Stimulated activated CD8-positive, alpha-beta memory T cell treated with anti-CD3 and anti-CD28 coated beads, Interleukin-15, amount 100 ng/mL, for 1 hour (primary cell): ENCODE measurements at places on chromosomes 1 and 21.

- no peak for DNase-seq
Measured at GRCh38 chr1:56191369-56191768, 388.0 kb downstream of the PLPP3 start.

DNA sequence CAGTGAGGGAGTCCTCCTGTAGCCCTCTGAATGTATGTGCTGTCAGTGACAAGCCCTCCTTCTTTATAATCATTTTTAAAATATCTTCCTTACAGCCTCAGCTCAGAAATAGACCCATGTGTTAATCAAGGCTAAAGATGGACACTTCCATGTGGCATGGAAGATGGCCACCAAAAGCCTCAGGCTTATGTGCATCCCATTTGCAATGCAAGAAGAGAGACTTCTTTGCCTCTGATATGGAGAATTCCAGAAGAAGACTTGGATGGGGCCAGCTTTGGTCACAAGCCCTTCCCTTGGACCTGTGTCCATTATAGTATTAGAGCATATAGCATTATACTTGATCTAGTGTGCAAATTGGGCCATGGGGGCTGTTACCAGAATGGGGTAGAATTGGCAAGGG, 18.5 kb downstream of the CCDC185 start:
- no peak for DNase-seq

GRCh38 chr1:7350804-7351203, 420.3 kb upstream of the VAMP3 start:
- DNase-seq: no peak

GRCh38 chr1:201718346-201719202, 110.4 kb upstream of the IPO9 start:
- no peak for DNase-seq

DNA sequence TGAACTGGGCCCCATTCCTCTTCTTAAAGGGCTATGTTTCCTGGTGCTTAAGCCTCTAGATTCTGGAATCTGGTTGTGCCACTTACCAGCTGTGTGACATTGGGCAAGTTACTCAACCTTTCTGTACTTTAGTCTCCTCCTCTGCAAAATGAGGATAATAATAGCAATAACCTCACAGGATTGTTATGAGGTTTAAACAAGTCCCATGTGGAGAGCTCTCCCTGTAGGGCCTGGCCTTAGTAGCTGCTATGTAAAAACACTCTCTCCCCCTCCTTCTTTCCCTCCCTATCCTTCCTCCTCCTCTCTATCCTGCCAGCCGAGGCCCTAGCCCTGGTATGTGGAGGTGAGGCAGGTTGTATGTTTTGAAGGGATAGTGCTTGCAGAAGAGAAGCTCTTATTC, 8.2 kb upstream of the PEAR1 start:
- no peak for DNase-seq

DNA sequence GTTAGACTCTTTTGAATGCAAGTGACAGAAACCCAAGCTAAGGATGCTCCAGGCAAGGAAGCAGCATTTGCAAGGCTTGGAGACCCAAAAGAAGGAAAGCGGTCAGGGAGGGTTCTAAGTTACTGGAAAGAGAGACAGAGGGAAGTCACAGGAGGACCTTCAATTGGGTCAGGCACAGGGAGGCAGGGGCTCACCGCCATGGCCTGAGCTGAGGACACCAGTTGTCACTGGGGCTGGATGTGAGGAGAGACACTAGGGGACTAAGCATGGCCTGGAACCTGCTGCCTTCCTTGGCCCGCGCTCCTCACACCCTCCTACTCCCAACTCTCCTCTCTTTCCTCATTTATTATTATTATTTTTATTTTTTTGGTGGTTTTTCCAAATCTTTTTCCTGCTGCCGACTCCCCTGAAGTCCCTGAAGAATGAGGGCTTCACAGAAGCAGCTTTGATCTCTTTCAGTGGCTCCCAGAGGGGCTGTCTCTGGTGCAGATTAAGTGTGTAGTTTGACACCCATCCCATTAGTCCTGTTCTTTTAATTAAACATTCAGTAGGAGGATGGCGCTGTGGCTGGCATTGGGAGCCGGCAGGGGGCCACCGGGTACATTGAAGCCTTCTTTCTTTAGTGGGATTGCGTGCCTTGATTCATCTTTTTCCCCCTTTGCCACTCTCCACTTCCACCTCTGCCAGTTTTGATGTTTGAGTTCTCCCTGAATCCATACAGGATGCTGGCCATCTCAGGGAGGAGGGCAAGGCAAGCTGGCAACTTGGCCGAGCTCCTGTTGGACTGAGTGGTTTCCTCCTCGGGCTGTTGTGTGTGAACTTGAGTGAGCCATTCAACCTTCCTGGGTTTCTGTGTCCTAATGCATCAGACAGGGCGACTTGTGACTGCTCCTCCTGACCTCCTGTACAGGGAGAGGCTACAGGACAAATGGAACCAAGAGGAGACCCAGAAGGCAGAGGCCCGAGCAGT, 59.3 kb downstream of the MDM4 start:
- DNase-seq: no peak

GRCh38 chr1:912740-913301, 10.9 kb upstream of the SAMD11 start:
- DNase-seq: no peak

DNA sequence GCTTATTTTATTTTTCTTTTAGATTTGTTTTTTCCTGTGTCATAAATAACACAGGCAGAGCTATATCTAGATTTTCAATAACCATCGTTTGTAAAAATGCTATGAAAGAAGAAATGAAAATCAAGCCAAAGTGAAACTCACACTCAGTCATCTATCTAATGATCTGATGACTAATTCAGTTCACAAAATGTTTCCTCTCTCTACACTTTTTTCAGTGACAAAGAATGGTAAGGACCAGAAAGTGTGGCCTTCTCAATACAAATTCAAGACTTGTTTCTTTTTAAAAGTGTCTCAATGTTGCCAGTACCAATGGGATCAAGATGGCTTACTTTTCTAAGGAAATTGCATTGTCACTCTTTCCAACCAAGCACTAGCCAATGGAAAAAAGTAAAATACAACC, 282.8 kb upstream of the PKN2 start:
- DNase-seq: no peak

- no peak for DNase-seq
Measured at GRCh38 chr21:30194701-30195299, 21.1 kb downstream of the CLDN8 start.

- no peak for DNase-seq
Measured at GRCh38 chr1:87915771-87916170, 587.1 kb downstream of the LMO4 start.

DNA sequence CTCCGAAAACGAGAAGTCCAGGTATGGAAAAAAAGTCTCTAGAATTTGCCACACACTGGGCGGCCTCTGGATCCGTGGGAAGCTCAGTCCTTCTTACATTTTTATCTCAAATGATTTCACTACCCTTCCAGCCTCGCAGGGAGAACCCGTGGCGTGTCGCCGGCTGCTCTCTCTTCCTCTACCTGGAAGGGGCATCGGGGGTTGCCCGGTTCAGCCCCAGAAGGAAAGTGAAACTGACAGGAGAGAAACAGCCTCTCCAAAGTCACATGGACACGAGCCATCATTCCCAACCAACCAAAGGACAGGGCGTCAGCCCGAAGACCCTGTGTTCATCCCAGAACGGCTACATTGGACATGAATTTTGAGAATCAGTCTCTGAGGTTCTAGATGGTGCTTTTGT, 182.5 kb downstream of the ADSS2 start:
- DNase-seq: no peak

DNA sequence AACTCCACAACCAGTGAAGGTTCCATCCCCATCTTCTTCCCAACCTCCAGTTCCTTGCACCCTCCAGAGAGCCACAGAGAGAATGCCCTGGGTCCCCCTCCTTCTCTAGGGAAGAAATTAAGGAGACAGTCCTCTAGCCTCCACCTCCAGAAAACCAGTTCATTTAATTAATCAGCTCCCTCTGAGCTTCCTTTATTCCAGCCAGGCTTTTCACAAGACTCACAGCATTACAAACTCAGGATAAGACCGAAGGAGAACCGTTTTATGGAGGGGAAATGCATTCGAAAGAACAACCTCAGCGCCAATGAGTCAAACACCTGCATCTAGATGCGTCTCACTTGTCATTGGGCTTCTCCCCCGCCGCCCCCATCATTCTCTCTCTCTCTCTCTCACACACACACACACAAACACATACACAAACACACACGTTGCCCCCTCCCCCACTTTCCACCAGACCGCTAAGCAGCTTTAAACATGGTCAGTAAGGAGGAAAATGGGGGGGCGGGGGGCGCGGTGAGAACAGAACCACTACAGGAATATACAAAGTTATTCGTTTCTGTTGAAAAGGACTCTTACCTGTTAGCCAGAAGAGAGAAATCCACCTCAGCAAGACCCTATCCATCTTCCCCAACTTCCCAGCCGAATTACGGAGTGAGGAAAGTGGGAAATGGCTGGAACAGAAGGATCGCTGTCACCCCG, 544 bp downstream of the ILDR2 start:
- no peak for DNase-seq

DNA sequence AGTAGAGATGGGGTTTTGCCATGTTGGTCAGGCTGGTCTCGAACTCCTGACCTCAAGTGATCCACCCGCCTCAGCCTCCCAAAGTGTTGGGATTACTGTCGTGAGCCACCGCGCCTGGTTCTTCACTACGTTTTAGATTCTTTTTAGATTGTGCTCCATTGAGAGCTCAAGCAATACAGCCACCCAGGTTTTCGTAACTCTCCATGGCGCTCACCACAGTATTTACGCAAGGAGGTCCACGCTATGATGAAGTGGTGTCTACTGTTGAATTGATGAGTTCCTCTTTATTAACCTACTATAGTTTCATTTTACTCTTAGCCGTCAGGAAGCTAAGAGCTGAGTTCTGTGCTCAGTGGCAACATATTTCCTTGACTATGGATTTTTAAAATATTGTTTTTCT, 1.8 kb upstream of the KIF1B start:
- no peak for DNase-seq

GRCh38 chr1:38475624-38476005, 384.0 kb downstream of the RRAGC start:
- no peak for DNase-seq

GRCh38 chr1:91428182-91428798, 23.7 kb upstream of the HFM1 start:
- no peak for DNase-seq

DNA sequence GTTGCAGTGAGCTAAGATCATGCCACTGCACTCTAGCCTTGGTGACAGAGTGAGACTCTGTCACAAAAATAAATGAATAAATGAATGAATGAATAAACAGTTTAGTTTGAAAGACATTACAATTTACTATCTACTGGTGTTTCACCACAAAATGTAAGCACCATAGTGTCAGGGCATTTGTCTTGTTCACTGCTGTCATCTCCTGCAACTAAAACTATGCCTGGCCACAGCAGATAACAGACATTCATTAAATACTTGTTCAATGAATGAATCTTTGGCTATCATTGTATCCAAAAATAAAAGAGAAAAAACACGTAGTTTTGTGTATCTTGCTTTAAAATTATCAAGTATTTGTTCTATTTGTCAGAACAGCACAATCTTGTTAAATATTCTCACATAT, 32.5 kb downstream of the SASS6 start:
- DNase-seq: no peak

- no peak for DNase-seq
Measured at GRCh38 chr1:100422065-100422464, 69.8 kb downstream of the CDC14A start.

DNA sequence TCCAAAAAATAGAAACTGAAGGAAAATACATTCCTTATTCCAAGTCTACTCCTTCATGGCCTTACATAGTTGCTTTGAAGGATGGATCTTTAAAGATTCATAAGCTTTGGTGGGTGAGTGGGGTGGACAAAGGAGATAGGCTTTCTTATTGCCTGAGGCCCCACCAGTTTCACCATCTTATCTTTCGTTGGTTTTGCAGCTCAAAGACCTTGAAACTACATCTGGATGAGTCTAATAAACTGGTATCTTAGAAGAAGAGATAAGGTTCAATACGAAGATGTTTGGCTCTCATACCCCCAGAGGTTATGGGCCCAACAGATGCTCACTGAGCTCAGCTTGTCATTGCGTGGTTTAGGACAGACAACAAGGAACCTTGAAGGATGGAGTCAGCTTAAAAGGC, 201.5 kb downstream of the HS2ST1 start:
- DNase-seq: no peak

- no peak for DNase-seq
Measured at GRCh38 chr21:15058854-15059263, 5.9 kb downstream of the NRIP1 start.

- no peak for DNase-seq
Measured at GRCh38 chr1:25747046-25747719, 52.8 kb upstream of the SELENON start.

DNA sequence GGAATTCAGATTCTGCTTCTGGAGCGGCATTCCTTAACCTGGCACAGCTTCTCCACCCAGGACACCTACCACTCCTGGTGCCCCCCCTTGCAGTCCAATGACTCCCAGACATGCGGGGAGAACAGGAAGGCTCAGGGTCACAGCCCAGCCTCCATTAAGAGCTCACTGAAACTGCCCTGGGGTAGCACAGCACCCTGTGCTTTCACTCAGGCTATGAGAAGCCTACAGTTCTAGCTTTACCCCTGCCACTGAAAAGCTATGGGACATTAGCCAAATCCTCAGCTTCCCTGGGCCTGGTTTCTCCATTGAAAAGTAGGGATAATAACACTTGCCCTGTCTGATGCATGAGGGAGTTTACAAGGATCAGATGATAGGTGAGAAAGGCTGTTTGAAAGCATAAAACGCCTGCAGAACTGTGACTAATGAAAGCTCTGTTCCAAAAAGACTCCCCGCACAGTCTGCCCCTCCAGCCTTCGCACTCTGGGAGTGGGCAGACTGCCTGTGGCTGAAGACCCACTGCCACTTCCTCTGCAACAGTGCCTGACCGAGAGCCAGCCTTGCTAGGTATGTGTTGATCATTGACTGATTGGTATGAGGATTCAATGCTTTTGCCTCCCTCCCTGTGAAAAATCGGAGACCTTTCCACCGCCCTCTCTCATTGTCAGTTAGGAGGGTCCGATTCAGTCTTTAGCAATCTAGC, 2.7 kb upstream of the CLDN19 start:
- DNase-seq: no peak

- no peak for DNase-seq
Measured at GRCh38 chr1:7579016-7579415, 192.1 kb upstream of the VAMP3 start.

DNA sequence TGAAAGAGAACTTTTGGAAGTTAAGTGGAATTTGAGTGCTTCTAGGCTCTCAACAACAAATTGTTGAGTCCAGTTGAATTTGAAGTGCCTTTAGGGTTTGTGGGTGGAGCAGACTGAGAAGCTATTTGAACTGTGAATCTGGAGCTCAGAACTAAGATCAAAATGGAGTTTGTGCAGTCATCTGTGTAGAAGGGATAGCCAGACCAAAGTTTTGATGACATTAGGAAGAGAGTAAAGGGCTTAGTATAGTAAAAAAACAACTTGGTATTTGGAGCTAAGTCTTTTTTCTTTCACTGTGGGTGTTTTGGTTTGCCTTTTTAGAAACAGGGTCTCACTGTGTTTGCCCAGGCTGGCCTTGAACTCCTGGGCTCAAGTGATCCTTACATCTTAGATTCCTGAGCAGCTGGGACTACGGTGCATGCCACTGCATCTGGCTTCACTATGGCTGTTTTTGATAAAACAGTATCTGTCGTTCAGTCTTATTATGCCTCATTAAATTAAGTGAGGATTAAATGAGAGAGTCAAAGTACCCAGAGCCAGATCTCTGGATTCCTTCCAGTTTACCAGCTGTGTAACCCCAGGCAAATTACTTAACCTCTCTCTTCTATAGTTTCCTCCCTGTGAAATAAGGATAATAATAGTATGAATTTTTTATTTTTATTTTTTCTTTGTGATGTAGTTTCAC, 20.0 kb downstream of the HDAC1 start:
- DNase-seq: no peak
